Hepatocyte (in vitro differentiated cells): ENCODE measurements at places on chromosomes 6 and 20. TPM values are rescaled to one million over a fixed set of nuclear protein-coding genes. Genes with fewer than 3 reads are reported as not detected.

The ACAT2 gene
- total RNA-seq = 58.0 and 67.0 TPM in 2 replicates

The CENPQ gene
- total RNA-seq = 4.1 and 5.0 TPM in 2 replicates

The TP53INP2 gene
- total RNA-seq = 4.9 and 8.6 TPM in 2 replicates

The HLA-DMB gene
- total RNA-seq = 1.00 and 1.0 TPM in 2 replicates

The NFATC2 gene
- total RNA-seq = 4.4 and 4.9 TPM in 2 replicates

The KIF25 gene
- total RNA-seq = 0.40 TPM in 1 of 2 replicates, not detected in the other

The RBBP8NL gene
- 4.1 and 5.7 TPM in 2 replicates for total RNA-seq

The NKX2-4 gene
- total RNA-seq = not detected in 2 replicates

The TMEM74B gene
- total RNA-seq = 5.2 and 9.4 TPM in 2 replicates

The CLVS2 gene
- under 0.01 and 0.07 TPM in 2 replicates for total RNA-seq

The MCM3 gene
- 36.4 and 40.7 TPM in 2 replicates for total RNA-seq

The OXT gene
- total RNA-seq = 0.92 TPM in 1 of 2 replicates, not detected in the other

The SOD2 gene
- total RNA-seq = 236 and 264 TPM in 2 replicates

The ZNF165 gene
- 6.5 and 9.4 TPM in 2 replicates for total RNA-seq

The IPCEF1 gene
- 0.80 and 0.84 TPM in 2 replicates for total RNA-seq

The TSBP1 gene
- not detected in 2 replicates for total RNA-seq

The TGM2 gene
- 120 and 133 TPM in 2 replicates for total RNA-seq

The VSX1 gene
- total RNA-seq = not detected in 2 replicates

The HM13 gene
- total RNA-seq = 219 and 228 TPM in 2 replicates

The ADTRP gene
- 9.8 and 10.0 TPM in 2 replicates for total RNA-seq

The UCKL1 gene
- 18.5 and 20.0 TPM in 2 replicates for total RNA-seq

The KHDC1L gene
- total RNA-seq = not detected in 2 replicates

The CCN2 gene
- total RNA-seq = 116 and 147 TPM in 2 replicates

The ME1 gene
- 19.0 and 19.8 TPM in 2 replicates for total RNA-seq

The BTNL2 gene
- total RNA-seq = not detected in 2 replicates

The KIAA0408 gene
- total RNA-seq = 6.4 and 7.4 TPM in 2 replicates

The IL17F gene
- total RNA-seq = not detected in 2 replicates

The FOXQ1 gene
- total RNA-seq = 12.8 and 14.2 TPM in 2 replicates

The B3GALT4 gene
- 2.0 and 5.2 TPM in 2 replicates for total RNA-seq

The FOXF2 gene
- 18.0 and 28.0 TPM in 2 replicates for total RNA-seq

The OTOR gene
- total RNA-seq = 0.37 TPM in 1 of 2 replicates, not detected in the other

The KCNB1 gene
- 0.37 and 0.44 TPM in 2 replicates for total RNA-seq

The CST2 gene
- total RNA-seq = not detected in 2 replicates

The CCN5 gene
- total RNA-seq = 0.12 and 0.53 TPM in 2 replicates

The MOCS1 gene
- 10.6 and 10.7 TPM in 2 replicates for total RNA-seq

The PLA2G7 gene
- total RNA-seq = 0.68 and 1.5 TPM in 2 replicates

The SEMG1 gene
- total RNA-seq = not detected in 2 replicates

The RSPH4A gene
- 0.12 and 0.83 TPM in 2 replicates for total RNA-seq

The OPRM1 gene
- total RNA-seq = not detected in 2 replicates

The UBE2C gene
- 21.9 and 26.7 TPM in 2 replicates for total RNA-seq

The TTLL9 gene
- 0.84 TPM in 1 of 2 replicates, not detected in the other for total RNA-seq

The APMAP gene
- 97.7 and 110 TPM in 2 replicates for total RNA-seq

The BPIFB1 gene
- 0.10 TPM in 1 of 2 replicates, not detected in the other for total RNA-seq

The CASS4 gene
- total RNA-seq = 0.13 TPM in 1 of 2 replicates, not detected in the other

The ID1 gene
- 616 and 651 TPM in 2 replicates for total RNA-seq

The PSORS1C2 gene
- not detected in 2 replicates for total RNA-seq

The ARFGEF2 gene
- 46.6 and 48.0 TPM in 2 replicates for total RNA-seq

The PRSS16 gene
- 9.9 and 11.2 TPM in 2 replicates for total RNA-seq

The NOTCH4 gene
- 3.6 and 5.0 TPM in 2 replicates for total RNA-seq

The HEY2 gene
- total RNA-seq = 0.47 and 0.80 TPM in 2 replicates

The RBM24 gene
- total RNA-seq = 0.97 and 2.3 TPM in 2 replicates

The SRSF12 gene
- 5.7 and 7.3 TPM in 2 replicates for total RNA-seq
